ENCODE measurements at places on chromosomes 12 and 14.

DNA sequence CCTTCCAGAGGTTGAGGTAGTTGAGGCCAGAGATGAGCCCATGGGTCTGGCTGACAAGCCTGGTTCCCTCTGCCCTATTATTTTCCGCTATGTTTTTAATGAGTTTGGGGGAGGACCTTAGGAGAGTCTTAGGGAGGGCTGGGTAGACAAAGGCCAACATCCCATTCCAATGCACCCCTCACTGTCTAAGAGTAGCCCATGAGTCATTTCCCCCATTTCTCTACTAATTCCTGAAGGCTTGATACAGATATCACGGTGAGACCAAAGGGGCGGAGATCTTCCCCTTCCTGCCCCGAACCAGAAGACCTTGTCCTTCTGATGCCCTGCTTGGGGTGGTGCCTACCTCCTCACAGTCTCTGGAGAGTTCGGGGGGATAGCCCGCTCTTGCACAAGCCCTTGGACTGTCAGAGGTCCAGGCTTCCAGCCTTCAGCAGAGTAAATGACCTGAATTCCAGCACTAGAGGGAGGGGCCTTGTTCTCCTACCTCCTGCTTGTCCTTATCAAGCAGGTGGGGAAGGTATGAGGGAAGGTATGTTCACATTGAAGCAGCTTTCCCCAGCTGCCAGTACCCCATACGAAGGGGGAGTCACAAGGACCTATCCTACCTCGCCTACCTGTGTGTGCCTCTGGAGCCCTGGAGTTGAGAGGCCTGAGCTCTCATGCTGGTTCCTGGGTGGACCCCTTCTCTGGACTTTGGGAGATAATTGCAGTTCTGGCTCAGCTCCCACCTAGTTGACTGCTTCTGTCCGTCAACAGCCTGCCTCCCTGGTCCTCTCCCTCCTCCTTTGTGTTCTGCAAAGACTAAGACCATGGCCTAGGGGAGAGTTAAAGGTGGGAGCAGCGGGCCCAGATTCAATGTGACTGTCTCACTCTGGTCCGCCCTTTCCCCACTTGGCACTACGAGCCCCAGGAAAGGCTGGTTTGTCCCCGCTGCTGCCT lies 3.7 kb downstream of the PSMB11 start:
- DNase-seq, result no peak

- no peak for DNase-seq
These were observed 148.4 kb downstream of the CHST11 start for GRCh38 chr12:104604995-104605675.

- DNase-seq, result no peak
These were observed 7.0 kb downstream of the RTL1 start for GRCh38 chr14:100896369-100897060.

DNA sequence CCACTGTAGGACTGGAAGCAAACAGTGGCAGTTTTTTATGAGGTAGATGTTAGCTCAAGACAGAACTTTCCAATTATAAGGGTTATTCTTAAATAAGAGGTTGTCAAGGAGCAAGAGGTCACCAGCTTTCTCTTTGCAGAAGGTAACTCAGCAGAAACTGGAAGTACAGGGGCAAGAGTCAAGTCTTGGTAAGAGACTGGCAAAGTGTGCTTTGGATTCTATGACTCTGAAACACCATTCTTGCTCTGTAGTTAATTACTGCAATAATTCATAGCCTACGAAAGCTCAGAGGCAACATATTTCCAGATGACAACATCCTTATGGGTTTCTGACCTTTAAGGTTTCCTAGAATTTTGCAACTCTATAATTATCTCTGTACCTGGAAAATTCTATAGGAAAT lies 51.3 kb downstream of the RMST start:
- no peak for DNase-seq

DNA sequence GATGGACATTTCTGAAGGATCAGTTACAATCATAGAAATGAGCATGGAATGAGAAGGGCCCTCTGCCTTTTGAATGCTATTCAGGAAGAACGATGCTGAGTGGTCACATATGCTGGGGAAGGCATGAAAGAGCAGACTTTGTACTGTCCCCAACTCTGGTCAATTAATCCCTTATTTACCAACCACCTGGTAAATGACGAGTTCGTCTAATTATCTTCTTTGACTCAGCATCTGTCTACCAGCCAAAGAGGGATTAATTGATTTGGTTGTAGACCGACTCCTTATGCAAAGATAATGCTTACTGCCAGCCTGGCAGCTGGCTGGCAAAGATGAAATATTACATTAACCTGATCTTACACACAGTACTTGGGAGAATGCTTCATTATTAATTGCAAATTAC lies 152.2 kb downstream of the CHST11 start:
- DNase-seq, result no peak

- no peak for DNase-seq
These were observed 162.6 kb upstream of the PLEKHG7 start for GRCh38 chr12:92539976-92540781.

DNA sequence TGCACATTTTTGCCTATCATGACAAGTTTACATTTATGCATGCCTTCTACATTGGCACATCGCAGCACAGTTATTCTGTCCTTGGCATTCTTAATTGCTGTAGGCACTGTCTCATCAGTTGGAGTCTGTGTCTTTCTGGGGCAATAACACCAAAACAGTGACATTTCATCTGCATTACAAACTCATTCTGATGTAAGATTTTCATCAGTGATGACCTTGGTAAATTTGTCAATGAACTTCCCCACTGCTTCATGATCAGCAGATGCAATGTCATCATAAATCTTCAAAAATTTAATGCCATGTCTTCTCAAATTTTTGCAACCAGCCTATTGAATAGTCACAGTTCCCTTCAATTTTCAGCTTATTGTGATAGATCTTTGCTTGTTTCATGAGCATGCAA lies 85.5 kb downstream of the CAPZA3 start:
- no peak for DNase-seq

DNA sequence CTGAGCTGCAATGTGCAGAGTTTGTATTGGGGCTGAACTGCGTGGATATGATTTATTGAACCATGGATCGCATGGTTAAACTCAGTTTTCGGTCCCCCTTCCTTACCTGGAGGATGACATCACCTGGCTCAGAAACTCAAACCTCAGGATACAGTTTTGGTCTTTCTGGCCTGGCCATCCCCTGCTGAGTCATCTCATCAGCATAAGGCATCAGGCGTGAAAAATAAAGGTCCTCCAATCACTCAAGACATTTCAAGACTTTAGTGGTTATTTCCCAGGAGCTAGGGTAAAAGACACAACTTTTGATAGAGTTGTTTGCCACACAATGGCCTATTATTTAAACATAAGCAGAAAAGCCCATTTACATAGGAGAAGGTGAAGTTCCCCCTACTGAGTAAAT lies 631.1 kb upstream of the TMEM132C start:
- no peak for DNase-seq

DNA sequence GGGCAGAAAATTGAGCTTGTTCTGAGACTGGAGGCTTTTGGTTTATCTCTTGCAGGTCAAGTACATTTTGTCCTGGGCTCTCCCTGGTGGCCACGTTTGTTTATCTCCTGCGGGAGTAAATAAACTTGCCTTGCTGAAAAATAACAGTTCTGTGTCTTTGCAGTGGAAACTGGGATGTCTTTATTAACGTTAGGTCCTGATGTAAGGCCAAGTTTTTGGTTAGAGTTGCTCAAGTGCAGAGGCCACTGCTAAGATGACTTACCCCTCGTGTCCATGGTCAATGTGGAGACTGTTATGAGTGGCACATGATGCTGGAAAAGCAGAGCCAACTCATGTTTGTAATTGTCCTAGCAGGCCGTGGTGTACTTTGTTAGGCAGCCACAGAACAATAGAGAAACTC lies 3.8 kb downstream of the PTPN11 start:
- no peak for DNase-seq

GRCh38 chr12:14249368-14249767 lies 116.1 kb upstream of the ATF7IP start:
- DNase-seq, result no peak

DNA sequence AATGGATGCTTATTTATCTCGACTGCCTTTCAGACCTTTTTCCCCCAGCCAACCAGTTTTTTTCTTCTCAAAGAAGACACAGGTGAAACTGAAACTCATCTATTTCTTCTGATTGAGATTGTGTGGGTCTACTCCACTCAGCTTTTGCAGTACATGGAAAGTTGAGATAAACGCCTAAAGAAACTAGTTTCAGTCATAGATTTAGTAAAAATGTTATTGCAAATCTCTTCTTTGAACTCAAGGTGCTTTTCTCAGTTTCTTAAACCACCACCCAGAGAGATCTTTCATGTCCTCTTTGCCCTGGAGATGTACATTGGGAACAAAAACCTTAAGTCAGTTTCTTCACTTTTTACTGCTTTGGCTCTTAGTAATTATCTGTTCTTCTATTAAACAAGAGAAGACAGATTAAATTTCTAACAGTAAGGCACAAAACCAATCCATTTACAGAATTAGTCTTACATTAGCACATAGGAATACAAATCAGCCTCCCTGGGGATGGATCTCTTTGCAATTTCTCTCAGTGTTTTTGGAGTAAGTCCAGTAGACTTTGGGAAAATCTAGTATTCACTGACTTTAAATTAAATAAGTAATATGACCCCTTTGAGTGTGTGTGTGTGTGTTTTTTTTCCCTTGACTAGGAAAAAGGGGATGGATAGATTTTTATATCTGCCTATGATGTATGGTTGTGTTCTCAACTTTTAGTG lies 11.6 kb downstream of the FBXW8 start:
- no peak for DNase-seq

GRCh38 chr12:42977451-42978230 lies 388.1 kb upstream of the PRICKLE1 start:
- DNase-seq, result no peak

- no peak for DNase-seq
These were observed 41.4 kb upstream of the EPS8 start for GRCh38 chr12:15830538-15830937.

DNA sequence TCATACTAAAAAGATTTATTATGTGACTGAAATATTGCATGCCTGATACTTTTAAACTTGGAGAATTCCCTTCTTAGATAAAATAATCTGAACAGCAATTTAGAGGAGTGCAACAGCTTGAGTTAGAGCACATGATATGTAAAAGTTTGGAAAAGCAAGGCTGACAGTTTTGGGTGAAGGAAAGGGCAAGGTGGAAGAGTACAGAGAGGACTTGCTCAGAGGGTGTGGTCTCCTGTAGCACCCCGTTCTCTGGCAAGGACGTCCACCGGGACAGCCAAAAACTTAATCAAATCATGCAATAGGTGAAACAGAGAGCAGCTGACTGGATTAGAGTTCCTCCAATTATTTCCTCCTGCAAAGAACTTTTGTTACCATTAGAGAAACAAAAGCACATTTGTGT lies 65.2 kb upstream of the PDZRN4 start:
- no peak for DNase-seq

GRCh38 chr14:99127651-99128167 lies 144.3 kb downstream of the BCL11B start:
- no peak for DNase-seq
